Activated naive CD4-positive, alpha-beta T cell (primary cell): ENCODE measurements at places on chromosomes 4 and X.

GRCh38 chr4:57689693-57690205, 579.6 kb upstream of the IGFBP7 start:
- no peak for DNase-seq

DNA sequence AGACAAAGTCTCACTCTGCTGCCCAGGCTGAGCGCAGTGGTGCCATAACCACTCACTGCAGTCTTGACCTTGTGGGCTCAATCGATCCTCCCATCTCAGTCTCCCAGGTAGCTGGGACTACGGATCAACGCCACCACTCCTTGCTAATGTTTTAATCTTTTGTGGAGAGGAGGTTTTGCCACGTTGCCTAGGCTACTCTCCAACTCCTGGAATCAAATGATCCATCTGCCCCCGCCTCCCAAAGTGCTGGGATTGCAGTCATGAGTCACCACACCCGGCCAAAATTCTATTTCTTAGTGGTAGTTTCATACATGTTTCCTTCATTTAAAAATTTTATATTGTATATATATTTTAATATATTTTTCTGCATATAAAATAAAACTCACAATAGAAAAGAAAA, 125.8 kb upstream of the CLNK start:
- DNase-seq = no peak

DNA sequence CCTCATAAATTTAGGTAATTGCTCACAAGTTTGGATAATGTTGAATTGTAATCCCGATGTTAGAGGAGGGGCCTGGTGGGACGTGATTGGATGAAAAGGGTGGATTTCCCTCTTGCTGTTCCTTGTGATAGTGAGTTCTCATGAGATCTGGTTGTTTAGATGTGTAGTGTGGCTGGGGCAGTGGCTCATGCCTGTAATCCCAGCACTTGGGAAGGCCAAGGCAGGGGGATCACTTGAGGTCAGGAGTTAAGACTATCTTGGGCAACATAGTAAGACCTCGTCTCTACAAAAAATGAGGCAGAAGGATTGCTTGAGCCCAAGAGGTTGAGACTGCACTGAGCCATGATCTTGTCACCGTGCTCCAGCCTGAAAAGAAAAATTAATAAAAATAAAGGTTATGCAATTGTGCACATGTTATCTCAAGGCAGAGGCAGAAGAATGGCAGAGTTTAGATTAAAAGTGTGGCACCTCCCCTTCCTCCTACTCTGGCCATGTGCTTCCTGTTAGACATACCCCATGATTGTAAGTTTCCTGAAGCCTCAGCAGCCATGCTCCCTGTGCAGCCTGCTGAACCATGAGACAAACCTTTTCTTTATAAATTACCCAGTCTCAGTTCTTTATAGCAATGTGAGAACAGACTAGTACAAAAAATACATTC, 36.5 kb downstream of the ERVMER34-1 start:
- no peak for DNase-seq

GRCh38 chrX:53048169-53049126, at the start of gene GPR173:
GPR173 (plus strand) TSS chrX:53048789; CDS start chrX:53076622, 27,833 bp downstream.
- DNase-seq = no peak

GRCh38 chrX:78103623-78104446, at the start of gene PGK1:
PGK1 (plus strand) TSS chrX:78104248; CDS start chrX:78104341, 93 bp downstream.
- peak; percentile 90 for DNase-seq

GRCh38 chr4:42436928-42437565, 39.8 kb downstream of the SHISA3 start:
- DNase-seq = no peak

- peak; percentile 6 for DNase-seq
Measured at GRCh38 chrX:11792461-11793421, 34.7 kb downstream of the MSL3 start.

DNA sequence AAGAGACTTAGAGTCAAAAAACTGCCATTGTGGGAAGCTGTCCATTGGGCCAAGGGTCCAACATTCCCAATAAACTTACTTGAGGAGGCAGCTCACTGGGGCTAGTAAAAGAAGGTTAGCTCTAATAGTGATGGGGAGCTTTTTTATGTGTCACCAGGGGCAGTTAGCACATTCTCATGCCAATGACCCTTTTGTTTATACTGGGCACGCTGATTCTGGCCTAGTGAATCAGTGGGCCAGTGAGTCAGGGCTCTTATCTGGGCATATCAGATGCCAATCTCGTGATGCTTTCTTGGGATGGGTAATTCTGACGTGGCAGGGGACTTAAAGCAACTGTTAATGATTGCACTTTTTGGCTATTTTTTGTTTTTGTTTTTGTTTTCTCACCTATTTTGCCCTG, 27.8 kb downstream of the TCEAL1 start:
- no peak for DNase-seq

DNA sequence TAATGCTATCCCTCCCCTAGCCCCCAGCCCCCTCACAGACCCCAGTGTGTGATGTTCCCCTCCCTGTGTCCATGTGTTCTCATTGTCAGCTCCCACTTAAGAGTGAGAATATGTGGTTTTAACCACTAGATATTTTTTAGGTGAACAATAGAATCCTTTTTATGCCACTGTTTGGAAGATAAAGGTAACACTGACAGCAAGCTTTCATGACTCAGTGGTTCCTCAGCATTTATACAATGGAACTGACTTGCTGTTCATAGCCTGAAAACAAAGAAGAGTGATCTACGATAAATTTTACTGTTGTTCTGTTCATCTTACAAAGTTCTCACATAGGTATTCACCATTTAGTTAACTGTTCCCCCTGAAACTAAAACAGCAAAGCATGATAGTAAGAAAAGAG, 147.8 kb downstream of the ARHGAP10 start:
- no peak for DNase-seq

- no peak for DNase-seq
Measured at GRCh38 chr4:76488888-76489685, 54.1 kb downstream of the SHROOM3 start.

DNA sequence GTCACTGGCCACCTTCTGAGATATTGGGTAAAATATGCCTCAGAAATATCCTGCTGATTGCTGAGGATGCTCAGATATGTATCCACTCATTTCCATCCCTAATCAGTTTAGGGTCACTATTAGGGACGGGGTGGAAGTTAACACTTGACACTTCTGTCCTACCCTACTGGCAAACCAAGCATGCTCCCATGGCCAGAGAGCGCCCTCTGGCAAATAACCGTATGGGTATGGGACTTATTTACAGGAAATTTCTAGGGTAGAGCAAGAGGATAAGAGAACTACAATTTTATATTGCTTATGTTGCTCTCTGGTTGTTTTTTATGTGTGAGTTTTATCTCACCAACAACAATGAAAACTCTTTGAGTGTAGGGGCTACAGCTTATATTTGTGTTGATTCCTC, 86.8 kb upstream of the TSPAN7 start:
- no peak for DNase-seq

DNA sequence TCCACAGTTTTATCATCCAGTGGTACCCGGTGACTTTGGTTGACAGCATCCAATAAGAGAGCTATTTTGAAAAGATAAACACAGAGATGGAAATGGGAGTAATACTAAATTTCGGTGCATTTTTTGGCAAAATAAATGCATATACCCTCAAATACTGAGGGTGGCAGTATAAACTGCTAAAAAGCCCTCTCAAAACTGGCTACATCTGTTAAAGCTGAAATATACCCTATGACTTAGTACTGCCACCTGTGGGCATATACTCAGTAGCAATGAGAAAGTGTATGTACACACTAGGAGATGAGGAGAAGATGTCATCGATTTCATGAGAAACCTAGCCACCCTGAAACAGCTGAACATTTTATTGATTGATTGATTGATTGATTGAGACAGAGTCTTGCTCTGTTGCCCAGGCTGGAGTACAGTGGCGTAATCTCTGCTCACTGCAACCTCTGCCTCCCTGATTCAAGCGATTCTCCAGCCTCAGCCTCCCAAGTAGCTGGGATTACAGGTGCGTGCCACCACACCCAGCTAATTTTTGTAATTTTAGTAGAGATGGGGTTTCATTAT, 12.2 kb upstream of the TMEM128 start:
- no peak for DNase-seq

DNA sequence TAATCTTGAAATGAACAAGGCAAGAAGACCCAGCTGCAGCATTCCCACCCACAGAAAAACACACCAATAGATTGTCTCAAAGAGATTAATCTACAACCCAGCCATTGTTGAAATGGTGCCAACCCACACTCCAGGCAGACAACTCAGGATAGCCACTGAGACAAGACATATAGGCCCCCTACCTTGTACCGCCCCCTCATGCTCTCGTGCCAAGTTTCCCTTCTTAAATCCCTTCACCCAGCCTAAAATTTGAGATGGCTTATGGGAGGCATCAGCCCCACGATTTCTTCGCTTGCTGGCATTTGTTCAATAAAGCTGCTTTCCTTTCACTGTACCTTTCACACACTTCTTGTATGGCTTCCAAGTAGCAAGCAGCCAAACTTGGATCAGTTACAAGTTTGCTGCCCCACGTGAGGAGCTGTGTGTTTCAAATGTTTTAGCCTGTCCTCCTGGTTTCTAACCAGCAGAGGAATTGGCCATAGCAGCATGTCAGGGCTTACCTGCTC, 1754.1 kb downstream of the C4orf33 start:
- DNase-seq = no peak

DNA sequence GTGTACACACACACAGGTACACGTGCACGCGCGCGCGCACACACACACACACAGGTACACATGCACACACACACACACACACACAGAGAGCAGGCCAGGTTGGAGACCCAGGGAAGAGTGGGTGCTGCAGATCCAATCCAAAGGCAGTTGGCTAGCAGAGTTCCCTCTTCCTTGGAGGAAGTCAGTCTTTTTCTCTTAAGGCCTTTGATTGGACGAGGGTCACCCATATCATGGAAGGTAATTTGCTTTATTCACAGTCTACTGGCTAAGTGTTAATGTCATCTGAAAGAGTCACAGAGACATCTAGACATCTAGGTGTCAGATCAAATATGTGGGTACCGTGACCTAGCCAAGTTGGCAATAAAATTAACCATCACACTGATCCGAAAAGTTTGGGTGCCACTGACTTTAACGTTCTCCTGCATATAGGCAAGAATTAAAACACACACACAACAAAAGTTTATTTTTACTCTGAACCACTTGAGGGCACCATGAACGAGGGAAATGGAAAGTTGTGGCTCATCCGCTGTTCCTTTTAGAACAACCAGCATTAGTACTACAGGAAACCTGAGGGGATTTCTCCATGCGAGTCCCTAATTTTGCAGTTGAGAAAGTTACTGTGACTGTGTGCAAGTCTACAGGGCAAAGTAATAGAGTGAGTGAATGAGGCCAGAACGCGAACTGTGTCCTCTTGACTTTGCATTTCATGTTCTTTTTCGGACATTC, 66.0 kb upstream of the STOX2 start:
- no peak for DNase-seq

GRCh38 chrX:40617566-40617965, 5.7 kb upstream of the MPC1L start:
- no peak for DNase-seq
